Activated naive CD8-positive, alpha-beta T cell treated with anti-CD3 and anti-CD28 coated beads, Interleukin-2, amount 10 ng/mL, durations not matched to agents 7 days and 5 days (primary cell): ENCODE measurements at places on chromosomes 11 and 22. TPM values are rescaled to one million over a fixed set of nuclear protein-coding genes. Genes with fewer than 3 reads are reported as not detected.

The RAB38 gene
- total RNA-seq: 1.8 TPM

The OR5B2 gene
- not detected for total RNA-seq

The ASPHD2 gene
- total RNA-seq: 9.0 TPM

The CST6 gene
- total RNA-seq: not detected

The OR8G5 gene
- not detected for total RNA-seq

The CYTH4 gene
- 157 TPM for total RNA-seq

The TENM4 gene
- not detected for total RNA-seq

- no peaks in the 10 kb centered on the region for H3K36me3 ChIP-seq
- H3K4me1 ChIP-seq: no peaks in the 10 kb centered on the region
- no peak for DNase-seq
- H3K27ac ChIP-seq: no peak overlapping the region
- peaks cover 15% of the 10 kb centered on the region for H3K27me3 ChIP-seq
Measured at GRCh38 chr22:36734171-36735058, 30.9 kb upstream of the CACNG2 start.

DNA sequence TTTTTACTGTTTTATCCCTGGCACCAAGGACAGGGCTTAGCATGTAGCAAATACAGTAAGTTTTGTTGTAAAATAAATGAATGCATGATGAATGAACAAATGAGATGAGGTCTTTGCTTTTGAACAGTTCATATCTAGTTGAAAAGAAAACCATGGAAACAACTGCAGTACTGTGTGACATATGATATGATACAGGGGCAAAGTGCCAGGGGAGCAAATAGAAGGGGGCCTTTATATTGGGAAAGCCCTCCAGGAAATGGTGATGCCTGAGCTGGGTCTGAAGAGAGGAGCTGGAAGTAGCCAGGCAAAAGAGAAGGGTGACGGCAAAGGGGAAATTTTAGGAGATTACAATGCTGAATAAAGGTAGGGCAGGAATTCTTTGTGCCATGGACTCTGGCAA, 63.8 kb upstream of the UCP3 start:
- no peak overlapping the region for H3K4me3 ChIP-seq
- peaks cover 2% of the 10 kb centered on the region for H3K4me1 ChIP-seq
- no peak for DNase-seq
- peaks cover 30% of the 10 kb centered on the region for H3K36me3 ChIP-seq
- no peaks in the 10 kb centered on the region for H3K27me3 ChIP-seq

DNA sequence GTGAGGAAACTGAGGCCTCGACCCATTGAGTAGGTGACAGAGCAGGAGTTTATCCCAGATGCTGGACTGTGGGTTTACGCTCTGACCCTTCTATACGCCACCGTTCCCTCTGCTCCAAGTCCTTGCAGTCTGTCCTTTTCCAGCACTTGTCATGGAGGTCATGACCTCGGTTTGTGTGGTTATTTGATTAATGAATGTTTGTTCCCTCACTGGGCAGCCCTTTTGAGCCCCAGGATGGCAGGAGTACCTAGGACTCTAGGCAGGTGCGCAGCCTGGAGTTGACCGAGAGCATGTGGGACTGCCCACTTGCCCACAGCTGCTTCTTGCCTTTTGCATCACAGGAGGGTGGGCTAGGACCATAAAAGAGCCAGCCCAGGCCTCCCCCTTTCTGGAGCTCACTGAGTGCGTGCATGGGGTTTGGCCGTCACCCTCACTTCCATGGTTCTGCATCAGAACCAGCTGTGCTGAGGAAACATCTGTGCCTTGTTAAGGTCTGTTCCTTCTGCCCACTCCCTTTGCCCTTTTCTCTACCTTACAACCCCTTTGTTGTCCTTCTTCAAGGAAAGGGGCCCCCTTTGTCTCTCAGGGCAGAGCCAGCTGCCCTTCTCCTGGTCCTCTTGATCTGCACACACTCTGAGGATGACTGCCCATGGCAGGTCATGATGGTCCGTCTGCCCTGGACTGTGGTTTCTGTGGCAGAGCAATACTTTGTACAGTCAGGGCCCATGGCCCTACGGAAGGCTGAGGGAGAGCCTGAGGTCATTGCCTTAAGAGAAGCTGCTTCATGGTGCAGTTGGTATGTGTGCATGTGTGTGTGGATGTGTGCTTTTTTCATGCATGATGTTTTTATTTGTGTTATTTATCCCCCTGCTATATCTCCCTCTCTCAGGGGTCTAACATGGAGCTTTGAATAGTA, 38.2 kb downstream of the BMAL1 start:
- H3K4me1 ChIP-seq: peaks cover 39% of the 10 kb centered on the region
- no peaks in the 10 kb centered on the region for H3K27me3 ChIP-seq
- H3K36me3 ChIP-seq: peaks cover 29% of the 10 kb centered on the region
- H3K27ac ChIP-seq: no peak overlapping the region
- no peak overlapping the region for H3K4me3 ChIP-seq
- no peak for DNase-seq

DNA sequence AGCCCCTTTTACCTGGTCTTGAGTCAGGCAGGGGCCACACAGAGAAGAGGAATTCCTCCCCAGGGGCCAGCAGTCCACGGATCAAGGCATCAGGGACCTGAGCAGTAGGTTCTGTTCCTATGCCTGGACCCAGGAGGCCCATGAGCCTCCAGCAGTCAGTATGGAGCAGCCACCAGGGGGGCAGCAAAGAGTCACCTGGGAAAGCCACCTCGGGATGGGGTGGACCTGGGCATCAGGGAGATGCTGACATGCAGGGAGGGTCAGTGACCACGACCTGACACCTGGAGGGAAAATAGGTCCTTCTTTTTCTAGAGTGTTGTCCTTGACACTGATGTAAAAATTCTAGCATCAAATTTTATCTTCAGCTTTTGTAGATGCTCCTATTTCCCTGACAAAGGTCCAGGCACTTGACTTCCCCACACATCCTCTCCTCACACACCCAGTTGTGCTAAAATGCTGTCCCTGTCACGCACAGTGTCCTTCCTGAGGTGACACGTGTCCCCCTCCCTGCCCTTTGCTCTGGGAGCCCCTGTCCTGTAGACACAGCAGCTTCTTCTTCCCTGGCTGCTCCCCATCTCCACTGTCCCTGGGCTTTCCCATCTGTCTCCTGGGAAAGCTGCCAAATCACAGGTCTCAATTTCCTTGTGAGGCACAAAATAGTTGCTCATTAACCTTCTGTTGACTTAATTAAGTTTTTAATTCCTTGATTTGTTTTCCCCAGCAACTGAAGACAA, 70.0 kb upstream of the IGLL5 start:
- no peak overlapping the region for H3K4me3 ChIP-seq
- no peaks in the 10 kb centered on the region for H3K27me3 ChIP-seq
- DNase-seq: no peak
- no peaks in the 10 kb centered on the region for H3K36me3 ChIP-seq

- no peak overlapping the region for H3K27ac ChIP-seq
- peaks cover 12% of the 10 kb centered on the region for H3K4me1 ChIP-seq
- H3K27me3 ChIP-seq: peaks cover 65% of the 10 kb centered on the region
- no peak for DNase-seq
Measured at GRCh38 chr22:29031227-29032011, 30.2 kb downstream of the C22orf31 start.

GRCh38 chr11:67213178-67213621, 53.1 kb upstream of the GRK2 start:
- no peaks in the 10 kb centered on the region for H3K27me3 ChIP-seq
- H3K36me3 ChIP-seq: peaks cover 23% of the 10 kb centered on the region
- DNase-seq: no peak
- H3K27ac ChIP-seq: peak overlapping the region; percentile 54

- no peaks in the 10 kb centered on the region for H3K27me3 ChIP-seq
- H3K27ac ChIP-seq: no peak overlapping the region
- H3K4me3 ChIP-seq: no peak overlapping the region
- DNase-seq: no peak
Measured at GRCh38 chr22:43477966-43478365, 66.2 kb downstream of the MPPED1 start.

- no peak for DNase-seq
- H3K27ac ChIP-seq: no peak overlapping the region
- no peak overlapping the region for H3K4me3 ChIP-seq
- H3K4me1 ChIP-seq: no peaks in the 10 kb centered on the region
Measured at GRCh38 chr11:90243534-90243933, 20.7 kb upstream of the CHORDC1 start.

DNA sequence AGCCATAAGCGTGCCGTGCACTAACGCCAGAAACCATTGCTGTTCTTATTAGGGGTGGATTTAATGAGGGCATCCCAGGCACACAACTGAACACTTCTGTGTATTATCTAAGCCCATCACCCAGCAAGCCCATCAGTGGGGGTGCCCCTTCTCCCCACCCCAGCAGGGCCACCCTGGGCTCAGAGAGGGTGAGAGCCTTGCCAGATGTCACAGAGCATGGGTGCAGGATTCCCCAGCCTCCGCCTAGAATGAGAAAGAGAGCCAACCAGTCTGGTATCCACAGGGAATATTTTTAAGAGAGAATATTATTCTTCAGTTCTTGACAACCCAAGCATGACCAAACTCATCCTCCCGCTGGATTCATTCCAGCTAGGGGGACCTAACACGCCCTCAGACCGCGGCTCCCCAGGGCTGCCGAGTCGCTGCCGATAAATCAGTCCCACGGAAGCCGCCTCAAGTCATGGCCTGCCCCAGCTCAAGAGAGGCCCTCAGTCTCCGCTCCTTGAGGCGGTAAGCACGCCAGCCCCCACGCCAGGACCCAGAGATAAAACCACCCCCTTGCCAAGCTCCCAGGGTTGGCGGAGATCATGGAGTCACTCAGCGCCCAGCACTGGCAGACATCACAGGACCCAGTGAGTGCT, 47.2 kb downstream of the MN1 start:
- no peak for DNase-seq
- H3K4me3 ChIP-seq: no peak overlapping the region
- no peak overlapping the region for H3K27ac ChIP-seq

DNA sequence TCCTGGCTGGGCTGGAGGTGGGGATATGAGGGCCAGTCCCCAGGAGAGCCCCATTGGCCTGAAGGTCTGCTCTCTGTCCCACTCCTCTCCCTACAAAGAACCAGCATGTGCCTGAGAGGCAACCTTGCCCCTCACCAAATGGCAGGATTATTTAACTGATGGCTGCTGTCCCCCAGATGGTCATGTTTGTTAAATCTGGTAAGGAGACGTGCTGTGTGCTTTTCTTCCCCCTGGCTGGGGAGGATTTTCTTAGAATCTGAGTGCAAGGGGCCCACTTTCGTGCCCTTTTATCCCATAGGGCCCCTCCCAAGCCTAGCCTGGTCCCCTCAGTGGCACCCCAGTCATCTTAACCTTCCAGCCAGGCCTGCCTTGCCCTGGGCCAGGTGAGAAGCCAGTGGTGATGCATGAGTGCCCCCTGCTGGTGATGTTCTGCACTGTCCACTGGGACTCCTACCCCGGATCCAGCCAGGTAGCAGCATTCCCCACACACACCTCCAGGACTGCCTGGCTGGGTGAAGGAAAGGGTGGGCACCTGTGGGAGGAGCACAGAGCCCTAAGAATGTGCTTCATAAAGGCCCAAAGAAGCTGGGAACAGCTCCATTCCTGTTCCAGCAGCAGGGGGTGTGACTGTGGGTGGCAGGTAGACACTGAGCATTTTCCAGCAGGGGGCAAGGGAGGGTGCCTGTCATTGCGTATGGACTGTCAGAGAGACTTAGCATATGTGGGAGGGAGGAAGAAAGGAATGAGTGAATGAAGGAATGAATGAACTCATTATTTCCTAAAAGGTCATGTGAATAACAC, 28.9 kb downstream of the MFNG start:
- no peak overlapping the region for H3K4me3 ChIP-seq
- H3K27me3 ChIP-seq: no peaks in the 10 kb centered on the region
- no peak overlapping the region for H3K27ac ChIP-seq

DNA sequence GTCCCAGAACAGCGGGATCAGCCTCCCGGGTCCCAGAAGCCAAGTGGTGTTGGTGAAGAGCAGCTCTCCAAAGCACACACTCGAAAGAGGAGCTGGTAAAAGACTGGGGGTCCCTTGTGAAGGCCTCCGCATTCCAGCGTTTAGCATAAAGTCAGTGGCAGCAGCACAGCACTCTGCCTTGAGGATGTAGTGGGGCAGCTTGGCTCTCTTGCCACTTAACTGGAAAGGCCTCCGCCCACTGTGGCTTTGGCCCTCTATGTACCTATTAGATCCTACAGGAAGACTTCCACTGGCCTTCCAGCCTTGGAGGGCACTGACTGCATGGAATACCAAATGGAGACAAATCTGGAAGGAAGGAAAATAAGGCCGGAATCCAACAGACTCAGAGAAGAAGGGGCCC, 1455.3 kb downstream of the BRD1 start:
- no peaks in the 10 kb centered on the region for H3K36me3 ChIP-seq
- H3K27me3 ChIP-seq: peaks cover 7% of the 10 kb centered on the region
- no peak for DNase-seq
- no peak overlapping the region for H3K27ac ChIP-seq
- H3K4me3 ChIP-seq: no peak overlapping the region
- no peaks in the 10 kb centered on the region for H3K4me1 ChIP-seq

DNA sequence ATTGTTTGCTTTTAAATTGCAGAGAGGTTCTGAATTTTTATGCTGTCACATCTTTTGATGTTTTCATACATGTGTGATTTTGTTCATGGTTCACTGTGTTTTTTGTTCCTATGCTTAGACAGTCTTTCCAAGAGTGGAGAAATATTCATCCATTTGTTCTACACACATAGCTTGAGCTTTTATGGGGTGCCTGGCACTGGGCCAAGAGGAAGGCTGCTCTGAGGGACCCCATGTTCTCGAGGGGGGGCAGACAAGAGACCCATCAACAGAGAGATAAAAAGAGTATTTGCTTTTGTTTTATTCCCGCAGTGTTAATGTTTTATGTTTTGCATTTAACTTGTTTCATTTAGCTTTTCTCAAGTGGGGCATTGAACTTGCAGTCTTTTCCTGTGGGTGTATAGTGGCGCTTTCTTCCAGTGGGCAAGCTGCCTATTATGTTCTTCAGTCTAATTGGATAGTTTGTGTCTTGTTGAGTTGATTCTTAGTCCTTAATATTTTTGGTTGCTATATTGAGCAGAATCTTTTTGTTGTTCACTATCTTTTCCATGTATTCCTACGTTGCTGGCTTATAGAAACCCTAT, 57.7 kb downstream of the CABIN1 start:
- H3K4me3 ChIP-seq: no peak overlapping the region
- peaks cover 4% of the 10 kb centered on the region for H3K4me1 ChIP-seq
- H3K27ac ChIP-seq: no peak overlapping the region
- H3K36me3 ChIP-seq: peaks cover 44% of the 10 kb centered on the region
- H3K27me3 ChIP-seq: no peaks in the 10 kb centered on the region

DNA sequence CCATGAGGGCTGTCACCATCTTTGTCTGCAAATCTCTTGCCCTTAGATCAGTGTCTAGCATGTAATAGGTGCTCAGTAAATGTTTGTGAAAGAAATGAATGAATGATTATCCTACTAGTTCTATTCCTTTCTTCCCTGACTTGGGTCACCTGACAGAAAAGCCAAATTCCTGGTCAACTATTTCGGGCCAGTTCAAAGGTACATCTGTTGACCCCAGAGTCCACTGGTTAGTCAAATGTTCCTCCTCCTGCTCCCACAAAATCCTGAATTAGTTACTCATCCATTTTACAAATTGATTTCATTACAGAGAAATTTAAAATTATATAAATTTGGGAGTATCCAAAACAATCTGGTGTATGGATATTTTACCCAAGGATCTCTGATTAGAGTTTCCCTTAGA, 124.7 kb upstream of the NAV2 start:
- H3K4me3 ChIP-seq: no peak overlapping the region
- no peaks in the 10 kb centered on the region for H3K36me3 ChIP-seq
